ENCODE measurements at places on chromosomes 6 and 20. TPM values are rescaled to one million over a fixed set of nuclear protein-coding genes. Genes with fewer than 3 reads are reported as not detected.
A peak's percentile ranks its signal among the peaks of the same experiment; 100 is the strongest.

Gene NKAPL
- total RNA-seq = 0.99 TPM

Gene ATP6V1G2
- total RNA-seq = 0.18 TPM

Gene TNFAIP3
- 31.2 TPM for total RNA-seq

Gene ARFGEF2
- total RNA-seq = 31.9 TPM

Gene STMND1
- not detected for total RNA-seq

Gene RPS10
- total RNA-seq = 2,726 TPM

Gene ZBTB2
- total RNA-seq = 6.8 TPM

Gene TMEM151B
- not detected for total RNA-seq

Gene RAET1G
- 0.58 TPM for total RNA-seq

Gene GNAS-AS1
- total RNA-seq = not detected

Gene TOX2
- total RNA-seq = 28.4 TPM

Gene SNAI1
- total RNA-seq = 6.9 TPM

- no peak for DNase-seq
Observed at GRCh38 chr6:16902502-16902901, 141.2 kb upstream of the ATXN1 start.

DNA sequence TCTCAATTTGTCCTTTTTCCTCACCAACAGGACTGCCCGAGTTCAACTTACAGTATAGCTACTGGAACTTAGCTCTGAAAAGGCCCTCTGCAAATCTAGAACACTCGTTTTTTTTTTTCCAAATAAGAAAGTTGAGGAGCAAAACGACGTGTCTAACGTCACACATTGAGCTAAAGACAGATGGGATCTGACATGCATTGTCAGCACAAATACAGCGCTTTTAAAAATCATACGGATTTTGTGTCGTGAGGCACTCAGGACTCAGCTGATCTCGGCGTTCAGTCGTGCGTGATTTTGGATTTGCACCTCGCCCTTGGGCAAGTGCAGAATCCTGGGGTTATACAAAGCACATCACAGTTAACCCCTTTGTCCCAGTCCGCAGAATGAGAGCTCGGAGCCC lies 94.7 kb upstream of the ZNF322 start:
- no peak for DNase-seq

- DNase-seq = no peak
Observed at GRCh38 chr6:149885888-149886287, 12.0 kb downstream of the RAET1E start.

GRCh38 chr6:107598091-107598490 lies 108.2 kb downstream of the SOBP start:
- DNase-seq = no peak

GRCh38 chr6:25022140-25022553 lies 86.4 kb upstream of the RIPOR2 start:
- DNase-seq = no peak

DNA sequence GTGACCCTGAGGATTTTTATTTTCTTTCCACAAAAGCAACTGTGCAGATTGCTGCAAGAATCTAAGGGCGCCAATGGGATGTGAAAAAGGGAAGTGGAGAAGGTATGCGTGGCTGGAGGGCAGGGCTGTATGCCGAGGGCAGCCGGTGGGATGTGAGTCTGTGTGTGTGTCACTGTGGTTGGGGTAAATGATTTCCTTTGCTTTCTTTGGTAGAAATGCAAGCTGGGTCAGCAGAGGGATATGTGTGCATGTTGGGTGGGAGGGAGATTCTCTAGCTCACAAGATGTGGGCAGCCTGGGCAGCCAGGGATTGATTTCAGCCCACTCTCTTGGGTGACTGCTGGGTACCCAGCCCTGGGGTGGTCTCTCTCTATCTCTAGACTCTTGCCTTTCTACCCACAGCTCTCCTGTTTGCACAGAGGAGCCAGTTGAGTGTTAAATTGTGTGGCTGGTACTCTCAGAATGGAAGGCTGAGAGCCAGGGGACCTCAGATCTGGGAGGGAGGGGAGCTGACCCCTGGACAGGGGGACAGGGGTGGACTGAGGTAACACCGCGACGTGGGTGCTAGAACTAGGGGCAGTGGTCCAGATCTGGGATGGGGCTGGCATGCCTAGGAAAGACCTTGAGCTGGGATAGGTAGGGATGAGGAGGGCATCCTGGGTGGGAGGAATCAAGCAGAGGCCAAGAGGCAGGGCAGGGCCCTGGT lies 136.8 kb upstream of the RNF24 start:
- no peak for DNase-seq

- DNase-seq = no peak
Observed at GRCh38 chr6:1591243-1591642, 18.5 kb upstream of the FOXC1 start.

DNA sequence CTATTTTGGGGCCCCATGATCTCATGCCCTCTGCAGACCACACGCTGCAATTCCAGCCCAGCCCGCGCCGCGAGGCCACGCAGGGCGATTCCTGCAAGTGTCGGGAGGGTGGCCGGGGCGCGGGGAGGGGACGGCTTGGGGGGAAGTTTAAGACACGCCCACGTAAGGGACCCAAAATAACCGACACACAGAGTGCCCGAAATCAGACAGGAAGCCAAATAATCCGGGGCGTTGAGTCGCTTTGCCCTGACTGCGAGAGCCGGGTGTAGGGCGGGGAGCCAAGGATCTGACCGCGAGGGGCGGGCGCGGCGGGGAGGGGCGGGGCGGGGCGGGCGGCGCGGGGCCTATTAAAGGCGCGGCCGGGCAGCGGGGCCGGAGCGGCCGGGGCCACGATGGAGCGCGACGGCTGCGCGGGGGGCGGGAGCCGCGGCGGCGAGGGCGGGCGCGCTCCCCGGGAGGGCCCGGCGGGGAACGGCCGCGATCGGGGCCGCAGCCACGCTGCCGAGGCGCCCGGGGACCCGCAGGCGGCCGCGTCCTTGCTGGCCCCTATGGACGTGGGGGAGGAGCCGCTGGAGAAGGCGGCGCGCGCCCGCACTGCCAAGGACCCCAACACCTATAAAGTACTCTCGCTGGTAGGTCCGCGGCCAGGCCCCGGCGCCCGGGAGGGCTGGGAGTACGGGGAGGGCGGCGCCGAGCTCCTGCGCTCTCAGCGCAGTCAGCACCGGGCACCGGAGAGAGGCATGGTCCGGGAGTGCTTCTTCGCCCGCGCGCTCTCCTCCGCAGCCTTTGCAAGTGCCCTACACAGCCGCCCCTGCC lies at the start of gene ENPP1:
ENPP1 (plus strand) TSS at position 377 of the 816 bp plus-strand sequence; CDS start at position 393, 16 bp downstream.
- DNase-seq = no peak

- no peak for DNase-seq
Observed at GRCh38 chr6:159119791-159120190, 49.4 kb upstream of the FNDC1 start.

GRCh38 chr6:31446481-31446880 lies 43.1 kb downstream of the MICA start:
- no peak for DNase-seq

GRCh38 chr6:149907317-149907716 lies 9.4 kb upstream of the RAET1E start:
- no peak for DNase-seq

DNA sequence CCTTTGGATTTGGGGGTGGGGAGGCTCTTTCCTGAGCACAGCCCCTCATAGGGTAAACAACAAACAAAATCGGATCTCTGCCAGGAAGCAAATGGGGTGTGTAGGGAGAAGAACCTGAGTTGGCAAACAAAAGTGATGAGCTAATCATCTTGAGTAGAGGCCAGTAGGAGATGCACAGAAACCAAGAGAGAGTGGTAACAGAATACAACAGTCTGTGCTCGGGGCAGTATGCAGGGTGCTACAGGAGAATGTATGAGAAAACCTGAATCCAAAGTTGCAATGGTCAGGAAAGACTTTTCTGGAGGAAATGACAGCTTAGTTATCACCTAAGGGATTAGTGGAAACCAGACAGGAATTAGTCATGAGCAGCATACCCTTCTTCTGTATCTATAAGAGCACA lies 177.8 kb downstream of the CDKAL1 start:
- DNase-seq = no peak

DNA sequence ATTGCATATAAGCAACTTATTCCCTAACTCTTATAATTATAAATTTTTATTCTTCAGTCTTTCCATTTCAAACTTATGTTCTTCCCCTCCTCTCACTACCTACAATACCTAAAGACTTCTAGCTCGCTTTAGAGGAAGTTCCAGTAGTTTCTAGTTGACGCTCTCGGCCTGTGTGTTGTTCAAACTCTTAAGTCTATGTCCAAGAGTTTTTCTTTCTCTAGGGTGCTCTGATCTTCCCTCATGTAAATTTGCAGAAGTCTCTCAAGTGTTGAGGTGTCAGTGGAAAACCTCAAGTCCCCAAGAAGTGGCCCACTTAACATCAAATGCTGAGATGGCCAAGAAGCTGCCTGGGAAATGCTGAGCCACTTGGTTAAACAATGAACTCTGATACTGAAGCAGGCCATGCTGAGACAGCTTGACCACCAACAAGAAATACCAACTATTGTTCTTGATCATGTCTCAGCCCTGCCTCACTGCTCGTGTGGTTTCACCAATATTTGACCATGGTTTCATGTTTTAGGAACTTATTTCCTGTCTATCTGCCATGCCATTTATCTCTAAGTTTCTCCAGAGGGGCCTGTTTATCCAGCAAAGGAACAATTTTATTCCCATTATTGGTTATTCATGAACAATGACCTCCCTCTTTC lies 100.9 kb upstream of the TCF21 start:
- DNase-seq = no peak

DNA sequence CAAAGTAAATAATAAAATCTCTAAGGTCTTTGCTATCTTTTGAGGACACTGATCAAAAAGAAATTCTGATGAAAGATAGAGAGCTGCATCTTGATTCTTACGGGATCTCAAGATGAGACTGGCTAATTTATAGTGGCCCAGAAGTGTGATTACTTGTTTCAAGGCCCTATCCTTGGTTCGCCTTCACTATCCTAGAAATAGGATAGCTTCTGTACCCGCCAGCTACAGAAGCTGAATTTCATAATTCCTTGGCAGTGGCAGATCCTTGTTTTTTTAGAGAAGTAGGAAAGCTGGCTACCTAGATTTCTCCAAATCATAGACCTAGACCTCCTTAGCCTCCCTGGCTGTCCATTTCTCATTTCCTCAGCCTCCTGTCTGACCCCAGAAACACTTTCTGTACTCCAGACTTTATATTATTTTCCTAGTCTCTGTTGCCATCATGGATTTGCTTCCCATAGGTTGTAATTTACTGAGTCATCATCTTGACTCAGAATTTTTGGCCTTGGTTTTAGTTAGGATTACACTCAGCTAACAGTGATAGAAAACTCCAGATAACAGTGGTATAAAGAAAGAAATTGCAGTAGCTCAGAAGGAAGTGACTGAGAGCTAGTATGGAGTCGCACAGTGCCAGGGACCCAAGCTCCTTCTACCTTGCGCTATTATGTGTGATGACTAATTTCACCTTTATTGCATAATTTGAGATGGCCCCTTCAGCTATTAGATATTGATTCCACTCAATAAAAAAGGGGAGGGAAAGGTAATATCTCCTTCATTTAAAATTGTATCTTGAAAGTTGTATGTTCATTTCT lies 27.7 kb downstream of the PHF3 start:
- peak; percentile 29 for DNase-seq

DNA sequence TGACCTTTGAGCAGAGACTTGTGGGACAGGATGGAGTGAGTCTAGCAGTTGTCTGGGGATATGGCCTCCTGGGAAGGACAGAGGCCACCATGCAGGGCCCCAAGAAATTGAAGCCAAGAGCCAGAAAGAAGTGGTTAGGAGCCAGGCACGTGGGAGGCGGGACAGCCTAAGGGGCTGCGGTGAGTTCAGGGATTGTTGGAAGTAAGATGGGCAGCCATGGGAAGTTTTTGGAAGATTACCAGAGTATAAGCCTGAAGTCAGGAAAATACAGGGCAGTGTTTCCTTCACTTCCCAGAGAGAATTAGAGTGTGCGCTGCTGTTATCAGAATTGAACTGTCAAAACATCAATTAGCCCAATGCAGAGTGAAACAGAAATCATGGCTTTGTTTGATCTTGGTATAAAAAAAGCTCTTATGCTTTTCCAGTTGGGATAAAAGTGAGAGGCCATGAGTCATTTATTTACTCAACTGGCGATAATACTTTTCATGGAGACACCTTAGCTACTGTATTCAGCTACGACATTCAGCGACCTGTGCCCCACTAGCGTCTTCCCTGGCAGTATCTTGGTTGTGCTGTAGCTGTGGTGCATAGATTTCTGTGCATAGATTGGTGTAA lies 66.9 kb downstream of the PHACTR2 start:
- DNase-seq = no peak

GRCh38 chr6:16058929-16059345 lies 69.9 kb upstream of the MYLIP start:
- no peak for DNase-seq

DNA sequence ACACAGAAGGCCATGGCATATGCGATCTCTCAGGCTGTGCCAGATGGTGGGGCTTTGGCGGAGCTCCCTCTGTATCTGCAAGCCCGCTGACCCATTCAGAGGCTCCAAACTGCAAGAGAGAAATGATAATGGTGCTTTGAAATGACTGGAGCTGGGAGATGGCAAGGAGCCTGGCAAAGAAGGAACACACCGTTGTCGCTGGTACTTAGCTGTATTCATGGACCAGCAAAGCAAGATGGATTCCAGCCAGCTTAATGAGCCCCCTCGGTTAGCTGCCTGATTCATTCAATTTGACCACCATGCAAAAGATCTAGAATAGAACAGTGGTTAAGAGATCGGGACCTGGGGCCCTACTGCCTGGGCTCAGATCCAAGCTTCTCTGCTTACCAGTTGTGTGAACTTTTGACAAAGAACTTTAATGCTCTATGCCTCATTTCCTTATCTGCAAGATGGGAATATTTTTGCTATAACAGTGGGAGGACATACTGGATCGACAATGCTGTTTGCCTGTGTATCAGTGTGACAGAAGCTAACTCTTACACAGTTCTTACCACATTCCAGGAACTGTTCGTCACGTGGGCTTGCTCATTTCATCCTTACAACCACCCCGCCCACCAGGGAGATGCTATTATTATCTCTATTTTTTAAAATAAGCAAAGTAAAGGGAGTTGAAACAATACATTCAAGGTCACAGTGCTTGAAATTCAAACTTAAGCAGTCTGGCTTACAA lies 317.8 kb upstream of the SULF2 start:
- DNase-seq = no peak

DNA sequence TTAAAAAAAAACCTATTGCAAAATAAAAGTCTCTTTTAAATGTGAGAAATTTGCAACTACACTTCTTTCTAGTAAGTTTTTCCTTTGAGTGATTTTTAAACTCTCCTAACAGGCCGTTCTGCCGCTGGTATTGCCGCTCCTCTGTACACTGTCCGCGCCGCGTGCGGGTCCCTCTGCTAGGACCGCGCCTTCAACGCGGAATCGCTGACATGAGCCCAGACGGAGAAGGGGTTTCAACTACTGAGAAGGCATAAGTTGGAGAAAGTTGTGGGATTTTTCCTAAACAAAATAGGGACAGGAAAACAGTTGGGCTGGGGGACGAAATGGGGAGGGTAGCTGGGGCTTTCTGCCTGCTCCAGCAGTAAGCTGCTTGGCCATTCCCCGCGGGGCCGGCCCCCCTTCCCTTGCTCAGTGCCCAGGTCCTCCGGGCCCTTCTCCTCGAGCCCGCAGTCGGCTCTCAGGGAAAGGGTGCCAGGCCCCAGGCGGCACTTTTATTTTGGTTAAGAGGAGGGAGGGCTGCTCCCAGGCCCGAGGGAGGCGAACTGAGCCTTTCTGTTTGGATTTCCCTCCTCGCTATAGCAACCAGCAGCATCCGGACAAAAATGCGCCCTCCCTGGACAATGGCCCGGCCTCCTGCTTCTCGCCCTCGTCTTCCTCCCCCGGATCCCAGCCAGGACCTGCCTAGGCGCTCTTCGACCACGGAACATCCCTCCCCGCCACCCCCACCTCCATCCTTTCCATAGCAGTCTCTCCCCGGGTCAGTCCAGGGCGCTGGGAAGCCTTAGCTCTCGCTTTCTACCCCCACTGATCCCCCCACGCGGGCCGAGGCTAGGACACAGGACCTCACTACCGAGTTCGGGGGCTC lies 6.8 kb upstream of the POU3F2 start:
- no peak for DNase-seq

GRCh38 chr6:149060985-149061760 lies 256.3 kb upstream of the TAB2 start:
- no peak for DNase-seq
